Activated naive CD4-positive, alpha-beta T cell treated with anti-CD3 and anti-CD28 coated beads for 36 hours (primary cell): ENCODE measurements at places on chromosomes 2 and 18. TPM values are rescaled to one million over a fixed set of nuclear protein-coding genes. Genes with fewer than 3 reads are reported as not detected.

The TTN gene
- 0.91 TPM for total RNA-seq

- DNase-seq = no peak
Observed at GRCh38 chr2:710867-711665, 33.9 kb upstream of the TMEM18 start.

The NOL4 gene
- total RNA-seq = not detected

The UGT1A5 gene
- not detected for total RNA-seq

DNA sequence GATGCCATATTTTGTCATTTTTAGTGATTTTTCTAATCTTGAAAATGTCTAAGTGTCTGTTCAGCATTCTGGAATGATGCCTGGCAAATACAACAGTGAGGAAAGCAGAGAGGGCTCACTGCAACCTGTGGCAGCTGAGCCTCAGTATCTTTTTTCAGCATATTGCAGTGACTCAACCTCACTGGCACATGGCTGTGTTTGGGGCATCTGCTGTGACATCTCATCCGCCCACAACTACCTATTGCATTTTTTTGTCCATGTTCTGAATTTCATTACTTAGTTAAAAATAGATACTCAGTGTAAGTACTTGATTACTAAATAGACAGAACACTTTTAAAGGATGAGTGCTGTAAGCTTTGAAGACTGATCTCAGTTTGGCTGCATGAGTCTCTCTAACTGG lies 10.7 kb downstream of the BABAM2 start:
- peak; percentile 42 for DNase-seq

- DNase-seq = no peak
Observed at GRCh38 chr2:151569167-151569566, 159.5 kb downstream of the RIF1 start.

GRCh38 chr2:139045524-139045923 lies 265.3 kb upstream of the NXPH2 start:
- DNase-seq = no peak

- no peak for DNase-seq
Observed at GRCh38 chr18:4256766-4257417, 198.2 kb downstream of the DLGAP1 start.

DNA sequence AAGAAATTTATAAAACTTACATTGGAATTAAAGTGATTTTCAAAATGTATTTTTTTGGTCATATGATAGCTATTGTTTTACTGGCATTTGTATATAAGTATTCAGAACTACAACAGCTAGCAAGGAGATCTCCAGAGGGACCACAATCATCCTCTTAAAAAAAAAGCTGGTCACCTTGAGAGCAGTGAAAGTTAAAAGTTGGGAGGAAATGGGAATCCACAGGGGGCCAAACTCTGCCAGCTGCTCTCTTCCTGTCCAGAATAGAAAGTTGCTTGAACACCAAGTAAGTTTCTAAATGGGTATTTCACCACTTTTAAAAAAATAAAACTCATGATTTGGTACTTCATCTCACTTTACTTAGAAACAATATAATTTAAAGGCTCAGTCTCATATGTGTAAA lies 1025.1 kb downstream of the LRP1B start:
- no peak for DNase-seq

DNA sequence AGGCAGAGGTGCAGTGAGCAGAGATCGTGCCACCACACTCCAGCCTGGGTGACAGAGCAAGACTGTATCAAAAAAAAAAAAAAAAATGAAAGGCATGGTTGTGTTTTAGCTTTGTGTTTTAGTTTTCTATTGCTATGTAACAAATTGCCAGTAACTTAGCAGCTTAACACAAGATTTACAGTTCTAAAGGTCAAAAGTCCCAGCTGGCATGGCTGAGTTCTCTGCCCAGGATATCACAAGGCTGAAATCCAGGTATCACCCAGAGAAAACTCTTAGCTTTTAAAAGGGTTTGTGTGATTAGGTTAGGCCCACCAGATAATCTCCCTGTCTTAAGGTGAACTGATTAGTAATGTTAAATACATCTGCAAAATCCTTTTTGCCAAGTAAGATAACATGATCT lies 107.7 kb upstream of the YPEL5 start:
- no peak for DNase-seq

- DNase-seq = no peak
Observed at GRCh38 chr2:104781151-104781550, 72.8 kb upstream of the POU3F3 start.

DNA sequence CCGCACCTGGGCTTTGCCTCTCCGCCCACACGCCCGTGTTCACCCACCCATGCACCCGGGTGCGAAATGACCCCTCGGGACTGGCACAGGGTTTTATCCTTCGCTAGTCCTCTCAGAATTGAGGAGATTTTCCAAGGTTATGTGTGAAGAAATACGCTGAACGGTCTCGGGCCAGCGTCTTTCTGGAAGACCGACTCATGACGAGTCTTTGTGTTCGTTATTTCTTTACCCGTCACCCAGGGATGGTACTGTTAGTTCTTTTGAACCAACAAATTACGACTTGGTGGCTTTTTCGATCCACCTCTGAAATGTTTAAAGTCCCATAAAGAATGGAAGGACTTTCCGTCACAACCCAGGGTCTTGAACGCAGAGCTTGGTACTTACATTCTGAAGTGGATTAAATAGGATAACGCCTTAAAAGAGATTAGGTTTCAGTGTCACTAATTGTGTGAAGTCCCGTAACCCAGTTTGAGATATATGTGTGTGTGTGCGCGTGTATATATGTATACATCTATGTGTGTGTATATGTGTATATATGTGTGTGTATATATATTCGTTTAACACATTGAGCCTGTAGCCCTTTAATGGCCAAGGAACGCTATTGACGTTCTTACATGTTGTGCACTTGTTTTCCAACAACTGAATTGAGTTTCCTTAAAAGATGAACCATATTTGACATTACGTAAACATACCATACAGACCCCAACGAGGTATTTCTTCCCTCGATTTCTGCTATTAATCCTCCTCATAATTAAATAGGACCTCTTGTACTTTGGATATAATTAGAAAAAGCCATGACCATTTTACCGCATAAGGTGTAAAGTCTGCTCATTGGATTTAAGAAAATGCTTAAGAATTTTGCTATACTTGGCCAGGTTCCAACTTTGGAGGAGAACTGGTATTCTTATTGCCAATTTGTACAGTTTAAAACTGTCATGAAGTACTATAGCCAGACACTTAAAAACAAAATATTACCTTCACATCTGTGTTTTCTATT lies 889 bp downstream of the ZC3H15 start:
- no peak for DNase-seq

The CFAP65 gene
- total RNA-seq = not detected

The CEBPZ gene
- total RNA-seq = 61.4 TPM
